ENCODE measurements at places on chromosomes 7 and 10.

DNA sequence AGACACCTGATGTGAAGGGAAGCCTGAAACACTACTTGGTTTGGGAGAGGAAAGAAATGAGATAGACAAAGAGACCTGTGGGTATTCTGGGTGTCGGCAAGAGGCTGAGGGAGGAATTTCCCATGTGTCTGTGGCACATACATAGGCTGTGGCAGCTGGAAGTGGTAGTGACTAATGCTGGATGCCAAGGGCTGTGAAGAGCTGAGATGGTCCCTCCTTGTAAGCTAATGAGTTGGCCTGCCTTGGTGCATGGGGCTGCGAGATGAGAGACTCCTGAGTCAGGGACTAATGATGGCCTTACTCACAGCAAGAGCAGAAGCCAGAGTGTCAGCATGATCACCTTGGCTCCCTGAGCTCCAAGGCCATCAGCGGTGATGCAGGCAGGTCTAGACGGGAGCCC, 119.0 kb upstream of the EEPD1 start:
- no peak for DNase-seq

DNA sequence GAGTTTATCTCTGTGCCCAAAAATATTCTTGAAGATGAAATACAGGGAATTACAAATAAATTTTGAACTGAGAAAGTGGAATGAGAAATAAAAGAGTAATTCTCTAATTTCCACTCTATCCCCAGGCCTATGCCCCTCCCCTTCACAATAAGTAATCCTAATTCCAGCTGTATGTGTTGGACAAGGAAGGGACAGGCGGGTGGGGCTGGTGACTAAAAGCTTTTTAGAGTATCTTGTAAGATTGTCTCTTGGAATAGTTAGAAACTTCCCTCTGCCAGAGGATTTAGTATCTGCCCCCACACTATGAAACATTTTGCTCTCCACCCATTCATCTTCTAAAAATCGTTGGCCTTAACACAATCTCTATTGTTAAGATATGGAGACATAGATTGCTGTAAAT, 199.2 kb downstream of the MBL2 start:
- no peak for DNase-seq

GRCh38 chr10:119275085-119275484, 67.7 kb downstream of the GRK5 start:
- DNase-seq = no peak

DNA sequence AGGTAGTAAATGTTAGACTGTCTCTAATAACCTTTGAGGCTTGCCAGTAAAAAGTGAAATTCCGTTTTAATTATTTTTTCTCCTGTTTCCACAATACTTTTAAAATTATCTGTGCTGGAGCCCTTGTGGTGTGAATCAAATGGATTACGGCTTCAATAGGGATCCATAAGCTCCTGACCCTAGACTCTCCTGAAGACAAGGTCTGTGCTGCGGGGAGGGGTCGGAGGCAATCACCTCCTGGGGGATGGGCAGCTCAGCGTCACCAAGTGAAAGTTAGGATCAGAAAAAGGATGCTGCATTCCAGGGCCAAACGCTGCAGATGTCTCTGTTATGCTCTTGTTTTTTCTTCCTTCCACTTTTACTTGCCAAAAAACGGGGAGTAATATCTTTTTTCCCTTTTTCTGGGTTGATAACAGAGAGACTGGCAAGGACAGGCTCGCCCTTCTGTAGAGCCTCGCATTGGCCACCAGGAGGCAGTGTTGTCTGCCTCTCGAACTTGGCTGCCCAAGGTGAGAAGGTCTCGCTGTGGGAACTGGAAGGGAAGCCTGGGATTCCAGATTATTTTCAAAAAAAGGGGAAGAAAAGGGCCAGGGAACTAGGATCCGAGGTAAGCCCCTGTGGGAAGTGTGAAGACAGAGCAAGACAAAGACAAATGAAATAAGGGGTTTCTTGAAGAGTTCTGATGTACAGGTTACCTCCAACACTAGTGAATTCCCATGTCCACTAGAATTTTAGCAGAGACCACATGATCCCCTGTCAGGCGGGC, 621.9 kb downstream of the ACTR3B start:
- no peak for DNase-seq

DNA sequence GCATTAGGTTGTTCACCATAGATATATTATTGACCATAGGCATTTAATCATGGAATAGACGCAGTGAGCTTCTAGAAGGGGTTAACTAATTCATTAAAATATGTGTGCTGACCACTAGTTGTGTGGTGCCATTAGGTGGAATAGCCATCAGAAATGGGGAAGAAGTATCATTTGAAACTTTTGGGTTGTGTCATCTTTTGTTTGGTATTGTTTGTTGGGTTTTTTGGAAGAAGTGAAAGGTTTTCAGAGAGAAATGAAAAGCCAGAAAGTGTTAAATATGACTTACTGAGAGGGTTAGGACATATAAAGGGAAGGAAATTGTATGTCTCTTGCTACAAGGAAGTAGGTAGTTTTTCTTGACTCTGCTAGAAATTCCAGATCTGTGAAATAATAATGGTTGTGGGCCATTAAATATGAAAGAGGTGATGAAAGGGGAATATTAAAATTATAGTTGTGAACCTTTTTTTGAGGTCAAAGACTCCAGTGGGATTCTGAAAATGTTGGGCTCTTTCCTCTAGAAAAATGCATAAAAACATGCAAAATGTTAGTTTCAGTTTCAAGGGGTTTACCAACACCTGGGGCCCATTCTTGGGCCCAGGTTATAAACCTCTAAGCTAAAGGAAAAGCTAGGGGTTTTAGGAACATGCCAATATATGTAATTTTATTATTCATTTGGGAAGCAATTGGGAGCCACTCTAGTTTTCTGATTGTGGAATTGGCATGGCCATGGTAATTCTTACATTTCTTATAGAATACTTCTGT, 348.5 kb downstream of the BBS9 start:
- no peak for DNase-seq

GRCh38 chr10:123259081-123259480, 104.9 kb downstream of the BUB3 start:
- DNase-seq = no peak

- no peak for DNase-seq
Measured at GRCh38 chr10:56596257-56596656, 235.2 kb upstream of the ZWINT start.

- peak; percentile 40 for DNase-seq
Measured at GRCh38 chr10:117442944-117443685, 67.9 kb upstream of the PDZD8 start.

DNA sequence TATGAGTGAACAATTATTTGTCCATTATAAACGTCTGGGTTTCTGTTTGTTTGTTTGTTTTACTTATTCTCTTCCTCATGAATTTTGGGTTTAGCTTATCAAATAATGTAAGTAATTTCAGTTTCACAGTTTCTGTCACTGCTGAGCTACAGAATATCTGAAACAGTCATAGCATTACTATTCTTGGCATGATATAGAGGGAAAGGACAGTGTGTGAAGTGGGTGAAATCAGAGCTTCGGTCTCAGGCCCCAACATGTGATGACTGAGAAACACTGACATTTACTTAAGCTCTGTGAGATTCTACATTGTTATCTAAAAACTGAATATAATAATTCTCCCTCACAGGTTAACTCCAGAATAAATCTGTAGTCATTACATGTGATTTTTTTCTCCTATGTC, 8.8 kb upstream of the OR6V1 start:
- DNase-seq = peak; percentile 37

- DNase-seq = no peak
Measured at GRCh38 chr10:124288486-124288885, 130.2 kb downstream of the OAT start.

- no peak for DNase-seq
Measured at GRCh38 chr7:127477295-127478023, 85.0 kb upstream of the ZNF800 start.

GRCh38 chr10:90437452-90437851, 420.4 kb downstream of the HTR7 start:
- no peak for DNase-seq

DNA sequence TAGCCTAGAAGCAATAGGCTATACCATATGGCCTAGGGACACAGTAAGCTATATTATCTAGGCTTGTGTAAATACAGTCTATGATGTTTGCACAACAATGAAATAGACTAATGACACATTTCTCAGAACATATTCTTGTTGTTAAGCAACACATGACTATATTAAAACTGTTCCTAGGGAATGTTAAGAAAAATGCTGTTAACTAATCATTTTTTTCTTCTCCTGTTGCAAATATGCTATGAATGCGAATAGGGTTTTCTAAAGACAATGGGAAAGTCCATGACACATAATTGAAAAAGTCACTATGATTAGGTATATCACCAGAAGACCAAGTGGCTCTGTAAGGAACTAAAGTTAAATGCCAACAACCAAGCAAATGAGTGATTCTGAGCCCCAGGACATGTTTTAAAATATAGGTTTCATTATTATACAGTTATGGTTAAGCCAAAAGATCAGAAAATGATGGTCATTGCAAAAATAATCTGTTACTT, 454.0 kb upstream of the SORCS1 start:
- peak; percentile 50 for DNase-seq

- no peak for DNase-seq
Measured at GRCh38 chr7:77827999-77828398, 29.4 kb downstream of the PHTF2 start.

- no peak for DNase-seq
Measured at GRCh38 chr10:113057948-113058522, 108.0 kb downstream of the TCF7L2 start.

DNA sequence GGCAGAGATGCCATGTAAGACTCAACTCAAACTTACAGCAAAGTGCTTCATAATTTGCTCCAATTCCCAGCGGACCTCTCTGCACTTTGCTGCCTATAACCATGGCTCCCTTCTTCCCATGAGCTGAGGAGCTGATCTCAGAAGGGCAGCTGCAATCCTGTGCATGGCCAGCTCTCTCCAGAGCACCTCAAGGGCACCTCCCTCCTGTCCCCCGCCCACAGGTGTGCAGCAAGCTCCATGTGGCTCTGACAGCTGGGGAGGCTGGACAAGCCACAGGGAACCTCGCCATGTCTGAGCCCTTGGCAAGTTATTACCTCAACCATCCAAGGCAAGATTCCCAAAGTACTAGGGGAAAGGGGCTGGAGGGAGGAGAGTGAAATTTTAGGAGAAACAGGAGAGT, 61.1 kb upstream of the DDC start:
- no peak for DNase-seq

DNA sequence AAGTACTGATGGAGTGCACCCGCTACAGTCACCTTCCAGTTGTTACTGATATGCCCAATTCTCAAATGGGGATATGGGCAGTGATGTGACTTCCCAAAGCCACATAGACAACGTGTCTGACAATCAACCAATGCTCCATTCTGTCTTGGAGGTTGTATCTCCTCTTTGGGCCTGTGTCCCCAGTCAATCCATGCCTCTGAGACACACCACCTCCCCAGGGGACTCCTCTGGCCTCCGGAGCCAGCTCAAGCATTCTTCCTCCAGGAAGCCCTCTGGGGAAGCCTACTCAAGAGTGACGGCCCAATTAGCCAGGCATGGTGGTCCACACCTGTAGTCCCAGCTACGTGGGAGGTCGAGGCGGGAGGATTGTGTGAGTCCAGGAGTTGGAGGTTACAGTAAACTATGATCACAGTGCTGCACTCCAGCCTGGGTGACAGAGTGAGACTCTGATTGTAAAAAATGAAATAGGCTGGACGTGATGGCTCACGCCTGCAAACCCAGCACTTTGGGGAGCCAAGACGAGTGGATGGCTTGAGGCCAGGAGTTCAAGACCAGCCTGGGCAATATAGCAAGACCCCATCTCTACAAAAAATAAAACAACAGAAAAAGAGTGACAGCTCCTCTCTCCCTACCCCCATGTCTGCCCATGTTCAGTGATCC, 99.5 kb upstream of the TNRC18 start:
- peak; percentile 66 for DNase-seq

GRCh38 chr7:87210506-87210905, 9.0 kb downstream of the TMEM243 start:
- no peak for DNase-seq

GRCh38 chr10:11930312-11930978, 107.3 kb downstream of the PROSER2 start:
- DNase-seq = peak; percentile 17

GRCh38 chr10:122499491-122499941, 38.2 kb downstream of the HTRA1 start:
- DNase-seq = peak; percentile 94

DNA sequence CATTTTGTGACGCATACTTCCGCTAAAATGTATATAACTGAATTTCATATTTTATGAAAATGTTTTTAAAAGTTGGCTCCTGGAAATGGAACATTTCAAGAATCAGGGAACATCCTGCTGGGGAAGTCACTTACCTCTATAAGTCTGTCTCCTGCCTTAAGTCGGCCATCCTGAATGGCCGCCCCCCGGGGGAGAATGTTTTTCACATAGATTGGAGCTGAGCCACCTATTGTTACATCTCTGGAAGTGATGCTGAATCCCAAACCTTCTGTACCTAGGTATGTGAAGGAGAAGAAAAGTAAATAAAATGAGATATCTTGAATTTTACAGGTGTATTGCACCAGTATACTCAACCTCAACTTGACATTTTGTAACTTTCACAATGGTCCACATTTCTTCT, 437.3 kb downstream of the PARD3 start:
- no peak for DNase-seq

DNA sequence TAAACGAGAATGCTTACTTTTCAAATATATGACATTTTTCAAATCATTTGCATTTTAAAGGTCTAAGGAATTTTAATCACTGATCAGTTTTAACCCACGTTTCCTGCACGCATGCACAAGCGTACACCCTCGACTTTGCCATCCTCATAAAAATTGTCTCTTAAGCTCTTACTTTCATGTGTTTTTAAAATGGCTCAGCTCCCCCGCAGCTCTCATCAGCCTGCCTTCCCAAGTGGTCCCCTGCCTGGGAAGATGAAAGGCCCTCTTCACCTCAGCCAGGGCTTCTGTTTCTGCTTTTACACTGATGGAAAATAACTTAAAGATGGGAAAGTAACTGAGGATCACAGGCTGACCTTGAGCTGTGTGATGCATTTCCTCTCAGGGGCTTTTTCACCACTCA, 131.6 kb upstream of the LSM8 start:
- DNase-seq = no peak

DNA sequence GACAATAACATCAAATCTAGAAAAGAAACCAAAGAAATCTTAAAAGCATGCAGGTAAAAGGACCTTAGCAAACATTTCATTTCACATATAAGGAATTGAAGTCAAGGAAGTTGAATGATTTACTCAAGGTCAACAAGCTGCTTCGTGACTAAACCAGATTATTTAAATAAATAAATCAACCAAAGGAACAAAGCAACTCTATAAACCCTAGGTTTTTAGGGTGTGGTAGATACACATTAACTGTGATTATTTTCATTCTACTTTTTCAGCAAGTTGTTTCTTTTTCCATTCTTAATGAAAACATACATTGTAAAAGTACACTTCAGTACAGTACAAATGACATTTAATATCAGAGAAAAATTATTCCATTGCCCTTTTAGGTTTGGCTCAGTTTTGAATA, 382.0 kb upstream of the STEAP1 start:
- no peak for DNase-seq

GRCh38 chr10:122062831-122063674, 74.1 kb downstream of the TACC2 start:
- DNase-seq = peak; percentile 89

DNA sequence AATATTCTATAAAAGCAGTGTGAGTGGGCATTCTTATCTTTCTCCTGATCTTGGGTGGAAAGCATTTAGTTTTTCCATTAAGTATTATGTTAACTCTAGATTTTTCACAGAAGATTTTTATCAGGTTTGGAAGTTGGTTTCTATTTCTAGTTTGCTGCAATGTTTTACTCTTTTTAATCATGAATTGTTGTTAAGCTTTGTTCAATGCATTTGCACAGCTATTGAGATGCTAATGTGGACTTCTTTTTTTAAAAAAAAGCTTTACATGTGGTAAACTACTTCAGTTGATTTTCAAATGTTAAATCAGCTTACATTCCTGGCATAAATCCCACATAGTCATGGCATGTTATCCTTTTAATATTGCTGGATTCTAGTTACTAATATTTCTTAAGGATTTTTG, 363.6 kb upstream of the NRP1 start:
- no peak for DNase-seq

Data from fibroblast of gingiva (primary cell).